Fibroblast of the aortic adventitia (primary cell): ENCODE measurements at places on chromosomes 4 and X.

DNA sequence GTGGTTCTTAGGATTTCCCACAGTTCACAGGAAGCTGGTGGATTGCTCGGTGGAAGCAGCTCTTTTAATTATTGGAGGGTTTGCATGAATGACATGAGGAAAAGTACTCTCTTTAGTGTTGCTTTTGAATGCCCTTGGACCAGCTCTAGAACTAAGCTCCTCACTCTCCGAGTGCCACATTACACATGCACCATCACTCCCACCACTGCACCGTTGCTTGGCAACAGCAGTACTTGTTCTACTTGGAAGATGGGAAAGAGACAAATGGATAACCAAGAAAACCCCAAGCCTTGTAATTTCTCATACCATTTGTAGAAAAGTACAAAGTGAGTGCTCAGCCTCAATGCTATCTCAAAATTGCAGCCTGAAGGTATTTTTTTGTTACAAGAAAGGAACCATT lies 620.2 kb upstream of the BOD1L1 start:
- DNase-seq, result no peak

DNA sequence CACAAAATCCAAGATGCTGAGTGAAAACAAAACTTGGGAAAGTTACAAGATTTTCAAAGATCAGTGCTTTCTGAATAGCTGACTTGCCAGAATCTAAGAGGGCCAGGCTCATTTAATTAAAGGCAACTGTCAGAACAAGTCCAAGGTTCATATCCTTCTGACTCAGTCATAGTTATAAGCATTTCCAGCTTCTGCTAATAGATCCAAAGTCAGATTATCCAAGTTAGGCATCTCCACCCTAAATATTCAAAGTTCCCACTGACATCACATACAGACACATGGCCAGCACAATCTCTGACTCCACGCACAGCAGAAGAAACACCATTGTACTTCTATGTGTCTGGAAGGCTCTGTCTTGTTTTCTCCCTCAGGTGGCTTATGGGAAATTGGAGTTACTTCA lies 41.8 kb downstream of the GASK1B start:
- DNase-seq, result peak; percentile 88

DNA sequence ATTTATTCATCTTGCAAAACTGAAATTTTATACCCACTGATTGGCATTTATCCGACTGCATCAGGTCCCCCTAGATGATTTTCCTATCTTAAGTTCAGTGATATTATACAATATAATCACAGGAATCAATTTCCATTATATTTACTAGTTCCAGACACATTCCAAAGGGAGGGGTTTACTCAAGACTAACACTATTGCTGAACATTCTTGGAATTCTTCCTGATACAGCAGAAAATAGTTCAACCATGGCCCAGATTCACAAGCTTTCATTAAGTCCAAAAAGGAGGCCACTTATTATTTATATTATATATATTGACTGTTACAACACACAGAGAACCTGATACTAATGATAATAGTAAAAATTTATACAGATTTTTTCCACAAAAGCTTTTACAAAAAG lies 2353.6 kb downstream of the PCDH7 start:
- DNase-seq, result peak; percentile 61

- DNase-seq, result no peak
These were observed 75.6 kb downstream of the STK32B start for GRCh38 chr4:5126857-5127256.

GRCh38 chrX:5337160-5337559 lies 891.5 kb downstream of the NLGN4X start:
- DNase-seq, result no peak

GRCh38 chrX:69028006-69028760 lies 137.1 kb downstream of the PJA1 start:
- no peak for DNase-seq

DNA sequence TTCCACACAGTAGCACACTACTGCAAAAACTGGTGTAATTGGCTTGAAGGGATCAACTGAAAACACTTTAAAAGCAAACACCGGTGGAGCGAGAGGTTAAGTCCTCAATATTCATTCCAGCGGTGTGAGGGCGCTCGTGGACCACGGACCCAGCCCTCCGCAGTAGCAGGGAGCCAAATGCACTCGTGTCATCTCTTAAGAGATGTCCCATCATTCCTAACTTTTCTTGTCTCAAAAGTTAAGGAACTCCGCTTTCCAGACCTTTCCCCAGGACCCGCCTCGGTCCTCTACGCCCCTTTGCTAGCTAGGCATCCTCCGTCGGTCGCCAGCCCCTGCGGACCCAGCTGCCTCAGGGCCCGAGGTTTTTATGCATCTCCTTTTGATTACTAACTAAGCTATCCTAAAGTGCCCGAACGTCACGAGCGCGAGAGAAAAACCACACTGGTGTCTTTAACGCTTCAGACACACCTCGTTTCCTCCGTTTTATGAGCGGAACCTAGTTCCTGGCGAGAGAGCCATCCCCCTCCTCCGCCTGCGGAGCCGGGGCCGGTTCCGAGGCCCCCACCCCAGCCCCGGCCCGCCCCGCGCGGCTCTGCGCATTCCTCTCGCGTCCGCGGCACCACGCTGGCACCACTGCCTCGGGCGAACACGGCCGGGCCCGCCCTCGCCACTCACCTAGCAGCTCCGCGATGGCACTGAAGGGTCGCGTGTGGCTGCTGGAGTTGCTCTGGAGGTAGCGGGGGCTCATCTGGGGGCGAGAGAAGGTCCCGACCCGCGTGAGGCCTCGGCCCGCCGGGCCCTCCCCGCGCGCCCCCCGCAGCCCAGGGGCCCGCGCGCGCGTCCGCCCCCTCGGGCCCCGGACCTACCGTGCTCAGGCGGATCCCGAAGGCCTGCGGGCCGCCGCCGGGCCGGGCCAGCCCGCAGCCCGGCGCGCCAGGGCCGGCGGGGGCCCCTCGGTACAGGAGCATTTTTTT lies 723 bp downstream of the MORC4 start:
- DNase-seq, result peak; percentile 58

DNA sequence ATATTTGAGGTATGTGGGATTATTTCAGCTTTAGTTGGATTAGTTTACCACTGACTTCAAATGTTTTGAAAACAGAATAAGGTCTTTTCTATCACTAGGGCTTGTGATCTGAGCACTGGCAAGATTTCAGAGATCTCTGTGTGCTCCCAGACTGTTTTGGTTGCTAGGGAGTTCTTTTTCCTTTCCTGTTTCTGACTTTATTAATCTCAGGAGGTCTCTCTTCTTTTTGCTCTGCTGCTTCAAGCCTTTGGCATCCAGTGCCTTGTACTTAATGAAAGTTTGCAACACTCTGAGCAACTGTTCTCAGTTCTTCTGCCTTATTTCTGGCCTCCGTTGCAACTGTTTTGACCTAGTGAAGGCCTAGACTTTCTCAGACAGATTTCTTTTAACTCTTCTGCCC lies 32.1 kb upstream of the PAQR3 start:
- no peak for DNase-seq

DNA sequence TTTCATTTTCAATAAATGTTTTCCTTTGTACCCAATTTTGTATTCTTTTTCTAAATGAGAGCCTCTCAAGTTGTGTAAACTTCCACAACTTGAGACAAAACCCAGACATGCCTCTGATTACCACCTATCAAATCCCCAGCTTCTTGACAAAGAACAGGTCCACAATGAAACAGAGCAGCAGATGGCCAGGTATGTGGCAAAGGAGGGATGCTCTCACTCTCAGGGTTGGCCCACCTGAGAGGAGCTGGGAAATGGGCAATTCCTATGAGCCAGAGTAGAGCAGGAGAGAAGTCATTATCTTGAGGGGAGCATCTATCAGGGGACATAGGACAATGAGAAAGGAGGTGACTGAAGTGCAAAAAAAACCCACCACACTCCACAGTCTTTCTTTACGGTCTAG lies 273.5 kb upstream of the FAM241A start:
- no peak for DNase-seq

- no peak for DNase-seq
These were observed 54.8 kb downstream of the PAGE2 start for GRCh38 chrX:55143621-55144020.
